ENCODE measurements at places on chromosomes 5 and 9.

DNA sequence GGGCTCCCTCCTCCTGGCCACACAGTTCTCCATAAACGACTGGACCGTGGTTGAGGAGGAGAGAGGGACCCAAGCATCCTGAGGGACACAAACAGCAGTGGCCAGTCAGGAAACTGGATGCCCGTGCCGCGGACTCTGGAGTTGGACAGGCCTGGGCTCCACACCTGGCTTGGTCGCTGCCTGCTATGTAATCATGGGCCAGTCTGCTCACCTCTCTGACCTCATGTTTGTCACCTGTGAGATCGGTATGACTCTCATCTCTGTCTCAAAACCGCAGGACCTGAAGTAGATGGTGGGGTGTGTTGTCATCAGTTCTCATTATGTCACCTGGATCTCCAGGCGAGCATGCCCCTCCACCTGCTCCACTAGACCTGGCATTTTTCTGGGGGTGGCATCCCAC is 14.5 kb downstream of the CXXC5 start:
- DNase-seq: no peak

GRCh38 chr5:152542741-152543140 is 137.7 kb upstream of the NMUR2 start:
- no peak for DNase-seq

DNA sequence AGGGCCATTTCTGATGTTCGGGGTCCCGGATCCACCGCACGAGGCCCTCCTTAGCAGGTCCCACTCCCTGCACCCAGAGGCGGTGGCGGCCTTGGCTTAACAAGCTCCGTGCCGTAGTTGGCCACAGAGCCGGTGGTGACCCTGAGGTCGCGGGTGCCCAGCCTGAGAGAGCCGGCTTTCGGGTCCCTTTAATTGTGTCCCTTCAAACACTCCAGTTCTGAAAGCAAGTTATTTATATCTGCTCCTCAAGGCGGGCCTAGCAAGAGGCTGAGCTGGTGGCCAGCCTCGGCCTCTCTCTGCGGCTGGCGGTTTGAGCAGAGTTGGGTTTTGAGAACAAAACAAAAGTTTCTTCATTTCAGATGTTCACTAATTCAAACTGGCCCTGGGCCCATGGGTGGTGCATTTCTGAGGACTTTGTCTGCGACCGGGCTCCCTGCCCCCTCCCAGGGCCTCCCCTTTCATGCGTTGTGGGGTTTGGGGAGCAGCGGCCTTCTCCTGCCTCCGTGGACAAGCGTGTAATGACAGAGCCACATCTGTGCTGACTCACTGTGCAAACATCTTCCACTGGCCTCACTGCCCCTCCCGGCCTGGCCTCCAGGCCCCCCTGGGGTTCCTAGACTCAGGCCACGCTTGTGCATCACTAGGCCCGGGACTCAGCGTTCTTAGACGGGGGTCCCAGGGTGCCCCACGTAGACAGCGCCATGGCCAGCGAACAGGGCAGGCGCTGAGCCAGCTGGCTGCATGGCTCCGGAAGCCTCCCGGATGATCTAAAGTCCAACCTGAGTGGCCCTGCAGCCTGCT is 49.4 kb upstream of the COL5A1 start:
- peak; percentile 45 for DNase-seq

DNA sequence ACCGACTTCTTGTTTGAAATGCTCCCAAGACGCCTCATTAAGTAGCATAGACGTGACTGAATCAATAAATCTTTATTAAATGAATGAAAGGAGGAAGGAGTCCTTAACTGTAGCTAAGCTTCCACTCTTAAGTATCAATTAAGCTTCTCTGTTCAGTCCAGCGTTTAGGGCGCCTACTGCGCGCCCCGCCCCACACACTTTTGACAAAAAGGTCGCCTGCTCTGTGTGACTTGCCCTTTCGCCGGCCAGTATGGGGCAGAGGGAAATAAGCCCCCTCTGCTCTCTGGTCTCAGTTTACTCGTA is 662 bp upstream of the DOLPP1 start:
- no peak for DNase-seq

GRCh38 chr5:67516948-67517565 is 320.5 kb upstream of the CD180 start:
- DNase-seq: no peak

DNA sequence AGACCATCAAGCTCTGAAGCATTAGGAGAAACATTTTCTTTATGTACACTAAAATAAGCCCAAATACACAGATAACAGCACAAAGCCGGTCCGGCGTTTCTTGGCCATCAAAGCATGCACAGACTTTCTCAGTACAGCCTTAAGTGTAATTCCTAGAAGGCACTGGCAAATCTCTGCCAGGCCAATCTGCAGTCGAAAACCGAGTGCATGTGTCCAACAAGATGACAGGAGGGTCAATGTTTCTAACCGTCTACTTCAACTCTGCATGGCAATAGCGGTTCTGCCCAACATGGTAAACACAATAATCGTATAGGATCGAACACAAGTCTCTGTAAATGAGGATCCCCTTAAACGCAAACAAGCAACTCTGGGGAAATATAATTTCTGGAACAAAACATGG is 1.1 kb downstream of the ARL15 start:
- DNase-seq: no peak

GRCh38 chr9:137058521-137059234 is 4.8 kb upstream of the ENTPD2 start:
- DNase-seq: no peak

Data from activated effector memory CD4-positive, alpha-beta T cell treated with anti-CD3 and anti-CD28 coated beads, Interleukin-2, amount 50 U/mL, for 16 hours (primary cell).